ENCODE measurements at places on chromosomes 3 and 15.

- no peak for DNase-seq
These were observed 7.6 kb upstream of the GRIP2 start for GRCh38 chr3:14547693-14548092.

DNA sequence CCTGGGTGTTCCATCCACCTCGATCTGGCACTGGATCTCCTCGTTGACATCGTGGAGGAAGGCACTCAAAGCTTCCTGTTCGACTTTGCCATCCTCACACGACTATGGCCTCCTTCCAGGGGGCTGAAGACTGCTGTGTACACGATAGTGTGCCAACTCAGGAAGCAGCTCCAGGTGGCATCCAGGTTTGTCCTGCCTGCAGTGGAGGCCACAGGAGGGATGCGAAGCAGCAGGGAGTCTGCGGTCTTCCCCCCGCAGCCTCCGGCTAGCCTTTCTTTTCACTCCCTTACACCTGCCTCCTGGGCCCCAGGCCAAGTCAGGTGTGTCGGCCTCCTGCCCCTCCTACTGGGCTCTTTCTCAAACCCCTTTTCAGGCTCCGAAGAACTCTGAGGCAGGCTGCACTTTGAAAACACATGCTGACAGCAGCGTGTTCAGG, 32.2 kb downstream of the SYNM start:
- no peak for DNase-seq

GRCh38 chr15:67142092-67142766, 76.8 kb downstream of the SMAD3 start:
- DNase-seq = no peak

DNA sequence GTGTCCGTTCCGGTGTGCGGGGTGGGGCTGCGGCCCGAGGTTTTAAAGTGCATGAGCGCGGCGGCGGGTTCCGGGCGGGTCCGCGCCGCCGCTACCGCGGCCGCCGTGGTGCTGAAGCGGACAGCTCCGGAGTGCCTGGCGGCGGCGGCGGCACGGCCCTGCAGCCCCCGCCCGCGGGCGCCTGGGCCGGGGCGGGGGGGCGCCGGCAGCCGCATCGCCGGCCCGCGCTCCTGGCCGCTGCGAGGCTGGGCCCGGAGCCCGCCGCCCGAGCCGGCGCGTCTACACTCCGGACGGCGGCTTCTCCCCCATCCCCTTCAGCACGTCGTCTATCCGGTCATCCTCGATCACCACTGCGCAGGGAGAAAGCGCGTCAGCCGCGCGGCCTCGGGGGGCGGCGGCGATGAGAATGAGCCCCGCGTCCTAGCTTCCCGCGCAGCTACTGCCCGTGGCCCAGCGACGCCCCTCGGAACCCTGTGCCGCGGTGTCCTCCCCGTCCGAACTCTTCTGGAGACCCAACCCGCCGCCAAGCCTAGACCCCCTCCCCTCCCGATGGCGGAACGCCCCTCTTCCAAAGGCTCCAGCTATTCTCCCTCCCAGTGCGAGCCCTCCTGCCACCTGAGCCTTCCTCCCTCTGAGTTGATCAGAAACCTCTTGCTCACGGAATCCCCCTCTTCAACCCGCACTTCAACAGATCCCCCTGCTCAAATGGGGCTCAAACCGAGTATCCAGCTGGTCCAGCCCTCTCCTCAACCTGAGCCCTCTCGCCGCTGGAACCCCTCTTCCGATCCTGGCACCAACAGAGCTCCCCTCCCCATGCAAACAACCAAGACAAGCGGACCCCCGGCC, 1.3 kb downstream of the CAMK2N2 start:
- DNase-seq = no peak

DNA sequence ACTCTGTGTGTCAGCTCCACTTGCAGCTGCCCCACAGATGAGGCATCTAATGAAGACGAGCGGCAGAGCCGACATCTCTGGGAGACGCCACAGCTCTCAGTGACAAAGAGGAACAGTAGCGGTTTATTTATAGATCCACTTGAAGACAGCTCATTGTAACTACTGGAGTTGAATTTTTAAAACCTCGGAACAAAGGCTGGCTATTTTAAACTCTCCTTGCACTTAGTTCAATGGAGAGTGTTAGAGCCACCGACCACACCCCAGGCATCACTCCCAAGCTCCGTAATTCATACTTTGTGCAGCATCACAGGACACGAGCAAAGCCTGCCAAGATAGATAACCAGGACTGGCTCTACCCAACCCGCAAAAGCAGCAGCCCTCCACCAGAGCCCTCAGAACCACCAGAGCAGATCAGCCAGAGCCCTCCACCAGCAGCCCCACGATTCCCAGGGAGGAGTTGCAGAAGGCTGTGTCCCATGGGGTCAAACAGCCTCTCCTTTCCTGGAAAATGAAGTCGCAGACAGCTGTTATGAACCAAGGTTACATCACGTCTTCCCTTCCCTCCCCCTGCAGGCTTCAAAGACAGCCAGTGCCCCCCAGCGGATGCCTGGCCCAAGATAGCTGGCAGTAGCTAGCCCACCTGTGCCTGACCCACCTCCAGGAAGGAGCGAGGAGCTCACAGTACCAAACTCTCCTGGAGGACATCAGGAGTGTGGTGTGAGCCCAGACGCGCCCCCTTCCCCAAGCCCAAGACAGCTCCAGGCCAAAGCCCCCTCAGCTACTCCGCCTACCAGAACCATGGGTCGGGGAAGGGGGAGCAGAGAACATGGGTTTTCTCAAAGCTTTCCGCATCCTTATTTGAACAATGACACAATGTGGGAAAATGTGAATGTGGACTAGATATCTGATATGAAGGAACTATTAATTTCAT, 45.7 kb downstream of the POC1A start:
- DNase-seq = no peak

DNA sequence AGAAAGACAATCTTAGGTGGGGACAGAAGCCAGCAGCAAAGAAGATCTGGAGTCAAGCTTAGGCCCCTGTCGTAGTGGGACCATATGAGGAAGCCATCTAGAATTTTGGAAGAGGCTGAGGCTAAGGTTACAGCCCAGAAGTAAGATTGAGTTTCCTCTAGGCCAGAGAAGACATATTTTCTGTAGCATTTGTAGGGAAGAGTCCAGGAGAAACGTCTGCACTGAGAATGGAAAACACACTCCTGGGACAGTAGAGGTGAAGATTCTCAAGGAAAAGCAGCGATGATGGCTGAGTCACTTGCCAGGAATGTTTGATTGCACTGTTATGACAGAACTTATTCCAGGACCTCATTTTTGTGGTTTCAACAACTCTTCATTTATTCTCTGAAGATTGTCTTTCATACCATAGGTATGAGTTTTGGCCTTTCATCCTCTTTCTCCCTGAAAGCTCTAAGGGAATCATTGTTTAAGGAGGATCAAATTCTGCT, 107.2 kb downstream of the GTPBP8 start:
- DNase-seq = peak; percentile 62

- peak; percentile 35 for DNase-seq
These were observed 767 bp downstream of the EPM2AIP1 start for GRCh38 chr3:36991923-36992805.

- no peak for DNase-seq
These were observed 24.5 kb upstream of the LIPC start for GRCh38 chr15:58407236-58407775.

- DNase-seq = no peak
These were observed 58.7 kb upstream of the ADAMTSL3 start for GRCh38 chr15:83595191-83595590.

- DNase-seq = no peak
These were observed 23.0 kb downstream of the SUCNR1 start for GRCh38 chr3:151896246-151897012.

GRCh38 chr3:51798411-51798963, 19.4 kb upstream of the IQCF6 start:
- no peak for DNase-seq

DNA sequence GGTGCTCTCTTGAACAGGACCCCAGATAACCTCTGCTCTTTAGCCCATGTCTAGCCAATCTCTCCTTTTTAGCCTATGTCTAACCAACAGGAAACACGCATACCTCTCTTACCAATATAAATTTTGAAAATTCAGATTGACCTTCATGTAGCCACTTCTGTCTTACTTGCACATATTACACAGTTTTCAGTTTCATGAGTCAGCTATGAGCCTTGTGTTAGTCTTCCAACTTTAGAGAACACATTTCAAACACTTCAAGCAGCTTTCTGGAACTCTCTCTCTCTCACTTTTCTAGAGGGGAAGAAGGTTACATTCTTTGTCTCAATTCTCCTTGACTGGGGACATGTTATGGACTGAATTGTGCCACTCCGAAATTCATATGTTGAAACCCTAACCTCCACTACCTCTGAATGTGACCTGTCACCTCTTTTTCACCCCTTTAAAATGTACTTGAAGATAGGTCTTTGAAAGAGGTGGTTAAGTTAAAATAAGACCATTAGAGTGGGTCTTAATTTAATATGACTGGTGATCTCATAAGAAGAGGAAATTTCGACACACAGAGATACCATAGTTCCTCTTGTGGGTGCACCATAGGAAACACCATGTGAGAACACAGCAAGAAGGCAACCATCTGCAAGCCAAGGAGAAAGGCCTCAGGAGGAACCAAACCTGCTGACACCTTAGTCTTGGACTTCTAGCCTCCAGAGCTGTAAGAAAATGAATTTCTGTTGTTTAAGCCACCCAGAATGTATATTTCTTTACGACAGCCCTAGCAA, 480.3 kb upstream of the ALCAM start:
- no peak for DNase-seq

DNA sequence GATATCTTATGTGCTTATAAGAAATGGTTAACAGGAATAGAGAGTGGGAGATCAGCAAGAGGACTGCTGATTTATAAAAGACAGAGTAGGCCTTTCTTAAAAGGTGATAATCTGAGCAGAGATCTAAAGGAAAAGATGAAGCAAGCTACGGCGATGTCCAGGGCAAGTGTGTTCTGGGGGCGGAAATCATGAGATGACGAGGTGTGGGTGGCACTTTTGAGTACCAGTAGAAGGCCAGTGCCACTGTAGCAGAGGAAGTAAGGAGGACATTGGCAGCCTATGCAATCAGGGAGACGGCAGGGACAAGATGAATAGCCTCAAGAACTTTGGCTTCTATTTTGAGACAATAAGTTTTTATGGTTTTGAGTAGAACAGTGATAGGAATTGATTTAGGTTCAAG, 492.4 kb downstream of the FHIT start:
- no peak for DNase-seq

DNA sequence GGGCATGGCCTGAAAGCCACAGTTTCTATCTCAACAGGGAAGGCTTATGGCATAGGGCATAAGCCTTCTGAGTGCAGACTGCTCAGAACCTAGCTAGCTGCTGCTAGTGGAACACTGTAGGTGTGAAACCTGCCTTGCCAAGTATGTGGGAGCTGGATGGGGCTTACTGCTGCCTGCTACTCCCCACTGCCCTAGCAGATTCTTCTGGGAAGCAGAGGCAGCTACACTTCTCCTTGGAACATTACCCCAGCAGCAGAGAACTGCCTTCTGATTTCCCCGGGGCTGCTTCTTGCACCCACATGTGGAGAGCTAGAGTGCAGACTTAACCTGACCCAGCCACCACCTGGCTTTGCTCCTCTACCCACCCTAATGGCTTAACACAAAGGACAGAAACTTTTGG, 215.7 kb downstream of the POLQ start:
- no peak for DNase-seq

DNA sequence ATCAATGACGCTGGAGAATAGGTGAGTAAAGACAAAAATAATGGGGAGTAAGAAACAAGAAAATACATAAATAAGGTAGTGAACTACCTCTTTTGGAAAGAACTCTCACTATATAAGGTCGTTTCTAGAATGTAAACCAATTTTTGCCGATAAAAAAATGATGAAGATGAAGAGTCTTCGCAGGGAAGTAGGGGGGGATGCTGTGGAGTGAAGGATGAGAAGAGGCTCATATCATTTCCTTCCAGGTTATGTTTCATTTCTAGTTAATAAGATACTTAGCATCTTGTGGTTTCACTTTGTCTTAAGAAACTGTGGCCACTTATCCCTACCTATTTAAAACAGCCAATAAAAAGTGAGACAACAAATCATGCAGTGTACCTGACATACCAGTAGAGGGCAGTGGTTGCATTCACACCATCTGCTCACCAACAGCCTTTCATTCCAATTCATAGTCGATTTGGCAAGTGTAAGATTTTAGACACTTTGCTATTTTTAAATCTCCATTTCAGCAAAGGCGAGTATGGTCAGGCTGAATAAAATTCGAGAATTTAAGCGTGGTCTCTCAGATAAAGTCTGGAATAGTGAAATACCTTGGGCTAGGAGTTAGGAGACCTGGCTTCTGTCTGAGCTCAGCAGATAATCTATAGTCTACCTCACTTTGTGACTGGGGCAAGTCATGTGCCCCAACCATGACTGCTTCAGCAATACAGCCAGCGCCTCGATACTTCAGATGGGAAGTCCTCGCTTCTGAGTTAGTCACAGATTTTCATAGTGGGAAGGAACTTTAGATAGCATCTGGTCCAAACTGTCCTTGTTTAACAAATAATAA, 28.9 kb upstream of the ICE2 start:
- peak; percentile 46 for DNase-seq

DNA sequence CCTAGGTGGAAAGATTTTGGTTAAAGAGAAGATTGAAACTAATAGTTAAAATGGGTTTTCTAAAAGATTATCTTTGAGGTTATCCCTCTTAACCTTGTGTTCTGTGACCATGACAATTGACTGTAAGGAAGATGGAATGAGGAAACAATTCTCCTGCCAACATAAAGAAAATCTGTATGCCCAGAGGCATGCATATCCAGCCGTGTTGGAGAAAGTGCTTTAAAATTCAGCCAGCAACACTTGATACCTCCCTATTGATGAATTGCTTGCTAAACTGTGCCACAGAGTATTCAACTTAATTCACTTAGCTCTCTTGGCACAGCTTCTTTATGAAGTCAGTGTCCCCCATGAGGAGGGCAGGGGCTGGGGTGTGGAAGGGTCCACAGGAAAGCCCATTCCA, 203.5 kb downstream of the UBE2E2 start:
- DNase-seq = no peak
